RWPE1 (cell line): ENCODE measurements at places on chromosomes 13 and 19.

- no peak for DNase-seq
Observed at GRCh38 chr13:51613535-51613934, 29.3 kb downstream of the WDFY2 start.

DNA sequence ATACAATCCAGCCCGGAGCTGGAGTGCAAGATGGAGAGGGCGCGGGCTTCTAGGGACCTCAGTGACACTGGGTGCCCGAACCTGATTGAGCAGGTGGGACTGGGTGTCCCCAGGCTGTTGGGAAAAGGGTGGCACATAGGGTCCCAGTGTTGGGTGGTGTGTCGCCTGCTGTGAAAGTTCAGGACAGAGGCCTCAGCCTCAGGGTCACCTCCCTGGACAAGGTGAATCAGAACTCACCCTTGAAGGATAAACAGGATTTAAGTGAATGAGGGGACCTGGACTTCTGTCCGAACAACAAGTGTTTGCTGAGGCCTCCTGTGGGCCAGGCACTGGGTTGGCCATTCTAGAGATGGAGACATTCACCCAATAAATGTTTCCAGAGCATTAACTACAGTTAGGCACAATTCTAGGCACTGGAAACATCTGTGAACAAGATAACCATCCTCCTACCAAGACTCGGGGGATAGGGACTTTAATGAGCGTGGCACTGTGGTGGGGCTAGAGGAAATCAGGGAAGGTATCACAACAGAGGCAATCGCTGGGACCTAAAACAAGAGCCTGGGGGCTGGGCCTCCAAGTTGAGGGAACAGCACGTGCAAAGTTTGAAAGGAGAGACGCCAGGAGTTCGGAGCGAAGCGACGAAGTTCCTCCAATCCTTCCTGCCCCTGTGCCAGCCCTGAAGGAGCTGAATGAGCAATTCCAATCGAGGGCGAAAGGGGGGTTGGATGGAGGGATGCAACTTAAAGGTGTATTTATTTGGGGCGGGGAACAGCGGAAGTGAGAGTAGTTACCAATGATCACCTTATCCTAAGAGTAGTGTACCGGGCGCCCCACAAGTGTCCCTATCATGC lies 921 bp upstream of the POLD1 start:
- DNase-seq = peak; percentile 19

DNA sequence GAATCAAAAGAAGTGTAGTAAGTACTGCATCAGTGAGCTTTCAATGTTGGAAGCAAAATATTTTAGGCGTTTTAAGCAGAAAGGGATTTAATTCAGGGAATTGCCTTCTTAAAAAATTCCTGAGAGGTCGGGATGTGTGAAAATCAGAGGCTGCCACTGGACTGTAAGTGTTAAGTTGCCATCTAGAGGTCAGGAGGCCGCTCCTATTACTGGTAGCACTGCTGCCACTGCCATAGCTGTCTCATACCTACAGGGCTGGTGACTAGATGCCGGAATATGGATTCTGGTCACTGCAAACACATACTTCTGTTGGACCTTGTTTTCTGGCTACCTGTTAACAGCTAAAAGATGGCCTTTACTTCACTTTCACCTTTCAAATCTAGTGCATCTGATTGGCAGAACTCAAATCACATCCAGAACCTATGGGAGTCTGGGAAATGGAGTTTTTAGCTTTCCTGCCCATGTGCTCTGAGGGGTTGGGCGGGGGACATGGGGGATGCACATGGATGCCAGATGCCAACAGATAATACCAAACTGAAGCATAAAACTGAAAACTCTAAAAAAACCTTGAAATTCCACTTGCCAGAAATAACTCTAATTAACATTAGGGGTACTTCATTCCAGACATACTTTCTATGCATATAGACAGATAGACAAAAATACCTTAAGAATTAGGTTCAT lies 29.8 kb downstream of the DGKH start:
- no peak for DNase-seq

DNA sequence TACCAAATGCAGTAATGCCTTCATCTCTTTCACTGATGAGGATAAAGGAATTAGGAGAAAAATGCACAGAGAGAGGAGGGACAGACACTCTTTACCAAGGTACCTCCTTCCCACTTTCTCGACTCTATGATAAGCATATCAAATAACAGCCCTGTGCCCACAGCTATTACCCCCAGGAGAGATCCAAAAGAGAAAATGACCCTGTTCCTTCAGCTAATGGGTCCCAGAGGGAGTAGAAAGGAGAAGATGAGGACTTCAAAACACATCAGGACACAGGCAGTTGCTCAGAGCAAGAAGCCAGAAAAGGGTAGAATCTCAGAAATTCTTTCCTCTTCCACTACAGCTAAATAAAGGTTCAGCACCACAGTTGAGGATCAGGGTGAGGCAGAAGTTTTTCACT lies 80.6 kb downstream of the ABCC4 start:
- DNase-seq = no peak

DNA sequence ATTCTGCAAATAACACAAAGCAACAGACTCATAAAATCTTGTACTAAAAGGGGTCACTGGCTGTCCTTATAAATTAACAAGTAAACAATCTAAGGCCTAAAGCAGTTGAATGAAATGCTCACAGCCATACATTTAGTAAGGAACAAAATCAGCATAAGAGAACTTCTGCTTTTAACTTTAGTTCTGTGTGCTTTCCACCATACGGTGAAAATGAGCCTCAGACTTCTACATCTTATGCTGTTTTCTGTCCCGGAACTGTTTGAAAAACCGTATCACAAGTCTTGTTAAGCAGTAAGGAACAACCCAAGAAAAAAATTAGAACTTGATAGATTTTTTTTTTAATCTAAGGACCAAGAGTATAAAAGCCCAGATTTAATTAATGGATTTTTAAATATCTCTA lies 549.1 kb upstream of the MIR17HG start:
- DNase-seq = no peak

- DNase-seq = no peak
Observed at GRCh38 chr13:42048342-42048683, at the start of gene DGKH. Gene DGKH, plus strand, starts transcription at chr13:42048648. Its CDS starts 126 bp downstream, at chr13:42048774.

- no peak for DNase-seq
Observed at GRCh38 chr19:831407-832369, 4.1 kb downstream of the AZU1 start.

DNA sequence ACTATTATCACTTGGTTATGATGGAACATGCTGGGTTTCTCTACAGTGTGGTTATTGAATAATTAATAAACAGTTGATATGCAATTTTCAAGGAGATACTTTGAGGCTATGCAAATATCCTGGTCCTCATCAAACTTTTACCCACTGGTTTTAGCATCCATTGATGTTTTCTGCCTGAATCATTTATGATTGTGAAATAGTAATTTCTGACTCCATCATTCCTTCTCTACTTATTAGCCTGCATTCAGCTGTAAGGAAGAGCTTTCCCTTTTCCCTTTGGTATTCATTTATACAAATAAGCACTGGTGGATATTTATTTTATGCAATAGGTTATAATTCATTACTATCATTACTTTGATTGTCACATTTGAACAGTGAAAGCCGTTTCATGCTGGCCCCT lies 13.9 kb upstream of the DNAJC15 start:
- no peak for DNase-seq

- DNase-seq = no peak
Observed at GRCh38 chr19:2495651-2496316, 19.9 kb downstream of the GADD45B start.

DNA sequence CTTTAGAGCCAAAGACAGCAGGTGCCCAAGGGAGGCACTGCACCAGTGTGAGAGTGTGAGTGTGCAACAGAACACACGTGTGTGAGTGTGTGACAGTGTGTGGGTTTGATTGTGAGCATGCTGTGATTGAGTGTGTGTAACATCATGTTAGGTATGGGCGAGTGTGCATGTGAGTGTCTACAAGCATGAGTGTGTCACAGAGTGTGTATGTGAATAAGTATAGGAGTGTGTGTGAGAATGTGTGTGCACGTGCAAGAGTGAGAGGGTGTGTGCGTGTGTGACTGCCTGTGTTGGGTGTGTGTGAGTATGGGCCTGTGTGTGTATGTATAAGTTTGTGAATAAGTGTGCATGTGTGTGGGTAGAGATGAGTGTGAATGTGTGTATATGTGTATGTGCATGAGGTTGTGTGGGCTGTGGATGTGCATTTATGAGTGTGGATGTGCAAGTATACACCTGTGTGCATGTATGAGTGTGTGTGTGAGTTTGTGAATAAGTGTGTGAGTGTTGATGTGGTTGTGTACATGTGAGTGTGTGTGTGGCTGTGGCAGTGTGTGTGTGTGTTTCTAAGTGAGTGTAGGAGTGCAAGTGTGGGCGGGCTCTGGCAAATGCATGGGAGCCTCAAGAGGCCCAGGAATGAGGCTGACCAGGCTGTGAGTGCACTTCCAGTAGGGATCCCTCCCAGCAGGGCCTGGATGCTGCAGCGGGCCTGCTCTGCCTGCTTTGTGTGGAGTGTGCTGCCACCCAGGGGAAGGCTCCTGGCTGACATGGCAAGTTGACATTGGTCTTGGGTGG lies 198.4 kb downstream of the COL4A1 start:
- peak; percentile 88 for DNase-seq

GRCh38 chr13:51689663-51689996 lies 105.4 kb downstream of the WDFY2 start:
- no peak for DNase-seq
